ENCODE measurements at places on chromosomes 2 and 18.

DNA sequence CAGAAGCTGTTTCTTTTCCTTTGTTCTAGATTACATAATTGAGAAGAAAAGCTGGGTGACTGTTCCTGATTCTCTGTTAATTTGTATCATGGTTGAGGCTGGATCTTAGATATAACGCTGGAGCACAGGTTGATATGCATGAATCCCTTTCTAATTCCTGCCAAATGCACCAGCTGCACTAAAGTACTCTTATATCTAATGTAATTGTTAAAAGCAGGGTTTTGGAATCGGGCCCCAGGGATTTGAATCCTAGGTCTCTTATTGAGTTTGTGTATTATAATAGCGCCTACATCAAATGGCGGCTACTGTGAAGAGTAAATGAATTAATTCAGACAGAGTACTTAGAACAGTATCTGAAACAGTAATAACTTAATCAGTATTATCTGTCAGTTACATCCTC, 80.4 kb downstream of the MC4R start:
- no peak for DNase-seq

DNA sequence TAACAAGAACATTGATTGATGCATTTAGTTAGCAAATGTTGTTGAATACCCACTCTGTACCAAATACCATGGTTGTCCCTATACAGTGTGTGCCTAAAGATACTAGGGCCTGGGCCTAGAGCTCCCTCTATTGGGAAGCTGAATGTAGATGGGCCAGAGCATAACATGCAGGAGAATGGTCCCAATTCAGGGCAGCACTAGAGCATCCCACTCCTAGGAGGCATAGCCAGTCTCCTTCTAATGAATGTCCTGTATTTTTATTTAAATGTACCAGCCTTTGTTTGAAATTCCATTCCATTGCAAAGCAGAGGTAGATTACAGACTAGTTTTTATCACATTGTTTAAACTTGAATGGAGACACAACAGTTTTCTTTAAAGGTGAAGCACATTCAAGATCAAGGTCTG, 90.6 kb downstream of the FEZ2 start:
- peak; percentile 30 for DNase-seq

DNA sequence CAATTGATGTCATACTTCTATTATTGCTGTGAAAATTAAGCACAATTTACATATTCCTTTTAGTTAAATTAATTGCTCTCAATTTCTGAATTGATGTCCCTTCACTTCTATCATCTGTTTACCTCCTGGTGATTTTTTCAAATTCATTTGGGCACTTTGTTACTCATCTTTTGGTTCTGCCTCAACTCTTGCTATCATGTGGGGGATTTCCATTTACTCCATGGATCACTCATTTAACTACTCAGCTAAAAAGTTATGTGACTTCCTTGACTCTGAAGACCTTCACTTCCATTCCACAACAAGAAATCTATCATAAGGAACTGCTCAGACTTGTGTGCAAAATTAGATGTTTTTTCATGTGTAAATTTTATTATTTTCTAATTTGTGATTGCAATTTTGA, 126.2 kb downstream of the EHBP1 start:
- DNase-seq = no peak

DNA sequence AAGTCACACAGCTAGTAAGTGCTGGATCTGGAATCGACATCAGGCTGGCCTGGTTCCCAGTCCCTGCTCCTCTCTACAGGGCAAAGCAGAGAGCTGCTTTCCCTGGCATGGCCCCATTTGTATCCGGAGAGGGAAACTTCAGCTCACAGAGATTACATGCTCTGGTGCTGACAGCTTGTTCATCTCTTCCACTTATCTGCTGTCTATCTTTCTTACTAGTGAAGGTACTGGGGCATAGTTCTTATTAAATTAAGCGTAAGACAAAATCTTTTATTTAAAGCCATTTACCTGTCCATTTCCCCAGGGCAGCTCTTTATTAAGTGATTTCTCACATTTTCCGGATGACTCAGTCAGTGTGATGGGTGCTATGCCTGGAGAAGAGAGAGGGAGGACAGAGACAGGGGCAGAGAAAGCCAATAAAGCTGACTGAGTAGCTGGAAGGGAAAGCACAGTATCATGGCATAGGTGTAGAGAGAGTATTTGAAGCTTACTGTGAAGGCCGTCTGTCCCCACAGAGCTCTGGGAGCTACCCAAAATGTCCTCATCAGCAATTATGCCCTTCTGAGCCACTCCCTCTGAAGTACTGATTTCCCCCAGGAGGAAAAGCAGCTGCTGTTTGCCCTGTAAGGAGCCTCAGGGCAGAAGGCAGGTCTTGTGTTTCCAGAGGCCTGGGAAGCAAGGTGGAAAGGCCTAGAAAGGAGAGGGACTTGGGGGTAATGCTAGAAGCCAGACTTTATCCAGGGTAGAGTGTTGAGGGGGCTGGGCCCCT, 44.1 kb upstream of the EPAS1 start:
- DNase-seq = no peak

Data from neural crest cell (in vitro differentiated cells).